Neural crest cell (in vitro differentiated cells): ENCODE measurements at places on chromosomes 5 and 9.

GRCh38 chr9:35431467-35431866, 58.4 kb upstream of the RUSC2 start:
- DNase-seq = no peak

GRCh38 chr9:120970244-120970643, 43.6 kb upstream of the TRAF1 start:
- DNase-seq = no peak

DNA sequence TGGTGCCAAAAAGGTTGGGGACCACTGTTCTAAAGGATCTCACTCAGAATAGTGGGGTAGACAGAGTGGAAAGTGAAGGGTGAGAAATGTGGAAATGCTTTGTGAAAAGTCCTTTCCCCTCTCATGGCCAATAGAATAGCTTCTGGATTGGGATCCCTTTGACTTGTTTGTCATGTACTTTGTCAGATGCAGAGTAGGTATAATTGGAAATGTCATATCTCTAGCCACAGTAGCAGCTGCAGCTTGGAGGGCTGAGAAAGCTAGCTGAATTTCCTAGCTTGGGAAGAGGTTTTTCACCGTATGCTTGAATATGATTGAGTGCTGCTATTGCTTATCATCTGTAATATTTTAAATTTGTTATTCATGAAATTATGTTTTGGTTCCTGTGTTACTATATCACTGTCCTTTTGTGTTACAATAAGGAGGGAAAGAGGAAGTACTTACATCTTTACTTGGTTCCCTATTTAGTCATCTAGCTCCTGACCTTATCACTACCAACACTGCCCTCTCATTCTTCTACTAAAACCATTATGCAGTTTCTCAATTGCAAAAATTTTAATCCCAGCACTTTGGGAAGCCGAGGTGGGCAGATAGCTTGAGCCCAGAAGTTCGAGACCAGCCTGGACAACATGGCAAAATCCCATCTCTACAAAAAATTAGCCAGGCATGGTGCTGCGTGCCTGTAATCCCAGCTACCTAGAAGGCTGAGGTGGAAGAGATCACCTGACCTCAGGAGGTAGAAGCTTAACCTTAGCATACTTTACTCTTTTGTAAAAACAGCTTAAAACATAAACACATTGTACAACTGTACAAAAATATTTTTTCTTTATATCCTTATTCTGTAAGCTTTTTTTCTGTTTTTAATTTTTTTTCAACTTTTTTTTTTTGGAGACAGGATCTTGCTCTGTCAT, 12.4 kb downstream of the SLC30A5 start:
- DNase-seq = no peak

- no peak for DNase-seq
These were observed 27.9 kb downstream of the CD274 start for GRCh38 chr9:5478206-5478605.

GRCh38 chr5:74067748-74068541, 441.9 kb downstream of the ARHGEF28 start:
- no peak for DNase-seq
